Urinary bladder (tissue), 4 donors: ENCODE measurements at places on chromosomes 5 and 9. TPM values are rescaled to one million over a fixed set of nuclear protein-coding genes. Genes with fewer than 3 reads are reported as not detected.

The NKD2 gene
- total RNA-seq = 1.3 TPM

The QSOX2 gene
- 7.6 TPM for total RNA-seq

The SGCD gene
- 106 TPM for total RNA-seq

DNA sequence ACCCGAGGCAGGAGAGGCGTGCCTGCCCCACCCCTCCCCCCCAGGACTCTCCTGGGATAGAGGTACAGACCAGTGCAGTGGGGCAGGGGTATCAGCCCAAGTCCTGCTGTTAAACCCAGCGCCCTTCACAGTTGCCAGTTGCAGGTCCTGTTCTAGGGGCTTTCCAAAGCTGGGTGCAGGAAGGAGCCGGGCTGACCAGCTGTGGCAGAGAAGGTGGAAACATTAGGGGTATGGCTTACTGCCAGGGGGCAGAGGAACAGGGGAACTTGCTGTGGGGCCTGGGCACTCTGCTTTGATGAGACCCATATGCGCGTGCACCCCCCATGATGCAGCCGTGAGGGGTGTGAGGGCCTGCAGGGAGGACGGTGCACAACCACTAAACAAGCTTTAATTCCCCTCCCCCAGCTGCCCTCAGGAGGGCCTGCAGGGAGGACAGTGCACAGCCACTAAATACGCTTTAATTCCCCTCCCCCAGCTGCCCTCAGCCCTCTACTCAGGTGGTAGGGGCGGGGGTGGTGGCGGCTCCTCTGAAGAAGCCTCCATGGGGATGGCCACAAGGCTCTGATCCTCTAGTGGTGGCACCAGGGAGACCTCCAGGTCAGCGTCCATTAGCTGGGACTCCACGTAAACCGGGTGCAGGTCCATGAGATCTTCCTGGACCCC is 766 bp upstream of the LRRC26 start:
- DNase-seq = no peak

The PPP1R26 gene
- 8.9 TPM for total RNA-seq

The TOR2A gene
- total RNA-seq = 3.8 TPM

DNA sequence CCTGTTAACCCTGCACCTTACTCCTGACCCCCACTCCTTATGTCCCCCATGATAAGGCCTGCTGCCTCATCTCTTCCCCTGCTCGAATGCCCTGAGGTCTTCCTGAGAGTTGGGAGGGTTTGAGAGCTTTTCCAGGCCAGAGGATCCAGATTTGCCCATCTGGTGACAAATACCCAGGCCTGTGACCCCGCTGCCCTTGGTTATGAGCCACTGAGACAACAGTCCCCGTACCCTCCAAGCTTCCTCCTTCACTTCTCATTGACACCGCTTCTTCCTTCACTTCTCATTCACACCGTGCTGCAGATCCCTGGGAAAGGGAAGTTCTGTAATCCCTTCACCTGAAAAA is 593 bp downstream of the GM2A start:
- DNase-seq = no peak

The FSD1L gene
- 27.5 TPM for total RNA-seq

The PCDHA9 gene
- 0.90 TPM for total RNA-seq

DNA sequence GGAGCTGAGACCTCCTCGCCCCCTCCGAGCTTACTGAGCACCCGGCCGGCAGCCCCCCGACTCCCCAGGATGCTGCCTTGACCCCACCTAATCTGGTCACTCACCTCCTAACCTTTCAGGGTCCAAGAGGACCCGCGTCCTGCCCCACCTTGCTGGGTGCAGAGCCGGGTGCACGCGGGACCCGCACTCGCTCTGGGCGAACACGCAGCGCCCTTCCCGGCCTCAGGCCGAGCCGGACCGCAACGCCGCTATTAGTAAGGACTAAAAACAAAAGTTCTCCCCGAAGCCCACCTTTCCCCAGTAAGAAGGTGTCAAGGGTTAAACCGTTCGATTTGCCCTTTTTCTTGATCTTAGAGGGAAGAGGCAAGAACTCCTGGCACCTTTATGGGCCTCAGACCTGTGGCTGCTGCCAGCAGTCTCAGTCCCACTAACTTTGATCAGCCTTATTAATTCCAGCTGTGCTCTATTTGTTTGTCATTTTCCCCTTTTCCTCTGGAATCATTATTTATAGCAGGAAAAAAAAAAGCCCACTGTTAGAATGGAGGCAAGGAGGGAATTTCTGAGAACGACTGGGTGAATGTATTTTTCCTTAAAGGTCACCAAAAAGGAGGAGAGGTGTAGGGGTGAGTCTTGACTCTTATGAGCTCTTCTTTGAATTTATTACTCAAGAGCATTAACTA is 10.5 kb downstream of the IRX2 start:
- no peak for DNase-seq

DNA sequence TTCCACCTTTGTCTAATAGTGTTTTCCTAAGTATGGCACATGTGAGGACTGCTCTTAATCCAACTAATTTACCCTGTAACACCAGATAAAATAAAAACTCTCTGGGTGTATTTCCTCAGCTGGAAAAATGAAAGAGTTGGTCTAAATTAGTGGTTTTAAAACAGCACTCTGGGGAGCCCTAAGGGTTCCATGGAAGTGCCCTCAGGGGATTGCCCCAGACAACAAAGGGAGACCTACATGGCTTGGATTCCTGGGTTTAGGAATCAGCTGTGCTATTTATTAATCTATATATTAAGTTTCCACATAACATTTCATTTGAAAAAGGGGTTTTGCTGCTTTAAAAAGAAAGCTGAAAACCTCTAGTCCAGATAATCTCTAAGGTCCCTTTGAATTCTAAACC is 20.2 kb downstream of the ADAMTS6 start:
- DNase-seq = no peak

DNA sequence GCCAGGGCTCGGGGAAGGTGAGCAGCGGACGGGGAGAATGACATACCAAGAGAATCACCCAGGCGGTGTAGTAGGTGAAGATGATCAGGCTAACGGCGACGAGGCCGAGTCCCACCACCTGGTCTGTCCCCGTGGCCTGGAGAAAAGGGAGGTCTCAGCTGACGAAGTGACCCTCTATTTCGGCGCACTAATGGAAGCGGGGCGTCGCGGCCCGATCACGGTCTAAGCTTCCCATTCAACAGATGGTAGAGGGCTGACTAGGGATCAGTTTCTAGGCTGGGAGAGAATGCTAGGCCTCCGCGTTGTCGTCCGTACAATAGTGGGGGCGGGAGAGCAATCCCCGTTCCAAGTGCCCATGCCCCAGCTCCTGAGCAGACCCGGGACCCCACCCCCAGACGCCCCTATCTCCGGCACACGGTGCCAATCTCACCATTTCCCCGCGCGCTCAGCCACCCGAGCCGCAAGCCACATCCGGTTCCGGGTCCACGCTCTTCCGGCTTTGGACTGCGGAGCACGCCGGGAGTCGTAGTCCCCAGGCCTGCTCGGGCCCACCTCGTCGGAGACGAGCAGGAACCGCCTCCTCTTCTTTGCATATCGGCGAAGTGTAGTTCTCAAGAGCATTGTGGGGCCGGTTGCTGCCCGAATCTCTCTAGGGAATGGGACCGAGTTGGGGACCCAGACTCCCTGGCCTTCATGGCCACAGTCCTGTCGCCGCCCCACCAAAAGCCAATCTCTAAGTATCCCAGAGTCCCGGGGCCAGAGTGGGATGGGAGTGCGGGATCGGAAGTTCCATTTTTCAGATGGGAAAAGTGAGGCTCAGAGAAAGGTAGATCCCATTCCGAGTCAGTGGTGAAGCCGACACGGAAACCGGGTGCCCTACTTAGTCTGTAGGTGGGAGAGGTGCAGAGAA is at the start of gene DPM2:
Gene DPM2 (minus strand): TSS at position 467 of the 910 bp plus-strand sequence. CDS start 34 bp downstream, at position 433.
- DNase-seq = no peak

- DNase-seq = no peak
Measured at GRCh38 chr5:66744040-66744439, 147.8 kb downstream of the MAST4 start.

GRCh38 chr5:136043551-136043950 is 14.8 kb downstream of the TGFBI start:
- DNase-seq = no peak

The SLC22A4 gene
- 2.2 TPM for total RNA-seq
